Naive thymus-derived CD8-positive, alpha-beta T cell (primary cell): ENCODE measurements at places on chromosomes 5 and 9.

- no peak for DNase-seq
Measured at GRCh38 chr9:111890334-111890733, 6.3 kb upstream of the UGCG start.

DNA sequence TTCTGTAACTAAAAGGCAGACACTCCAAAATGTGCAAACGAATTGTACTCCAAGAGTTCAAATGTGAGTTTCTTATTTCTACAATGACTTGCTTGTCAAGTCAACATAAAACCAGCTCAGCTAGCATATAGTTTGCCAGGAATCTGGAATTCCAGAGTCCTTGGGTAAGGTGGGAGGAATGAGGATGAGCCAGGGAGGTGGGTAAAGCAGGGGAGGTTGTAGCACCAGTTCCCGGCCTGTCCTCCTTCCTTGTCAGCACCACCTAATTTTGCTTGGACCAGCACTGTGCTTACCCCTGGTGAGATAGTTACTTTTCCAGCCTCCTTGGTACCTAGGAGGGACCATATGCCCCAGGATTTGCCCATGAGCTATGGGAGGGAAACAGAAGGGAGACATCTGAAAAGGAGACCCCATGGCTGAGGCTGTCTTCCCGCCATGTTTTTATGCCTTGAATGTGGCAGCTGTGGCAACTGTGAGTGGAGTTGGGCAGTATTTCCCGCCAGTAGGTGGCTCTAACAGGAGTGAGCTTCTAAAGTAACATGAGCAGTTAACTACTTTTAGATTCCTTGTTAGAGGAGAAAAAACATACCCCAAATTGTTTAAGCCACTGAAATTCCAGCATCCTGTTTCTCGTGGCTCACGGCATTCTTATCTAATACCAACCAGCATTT lies 302.5 kb downstream of the TENT4A start:
- DNase-seq, result no peak

GRCh38 chr9:133715866-133716563 lies 22.1 kb downstream of the SARDH start:
- peak; percentile 23 for DNase-seq

DNA sequence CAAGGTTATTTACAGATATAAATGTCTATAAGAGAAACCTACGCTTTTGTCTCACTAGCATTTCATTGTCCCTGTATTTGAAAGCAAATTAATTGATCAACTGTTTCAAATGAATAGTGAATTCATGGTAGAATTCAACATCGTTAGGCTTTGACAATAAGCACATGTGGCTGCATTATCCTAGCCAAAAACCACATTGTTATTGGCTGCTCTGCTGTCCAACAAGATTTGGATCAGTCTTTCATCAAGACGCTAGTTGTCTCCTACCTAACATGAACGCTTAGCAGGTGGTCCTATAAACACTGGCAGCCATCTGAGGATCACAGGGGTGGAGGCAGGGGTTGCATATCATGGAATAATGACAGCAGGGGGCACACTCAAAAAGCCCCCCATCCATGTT lies 455.0 kb downstream of the CTNND2 start:
- no peak for DNase-seq

- no peak for DNase-seq
Measured at GRCh38 chr9:88990041-88990728, 1.1 kb upstream of the S1PR3 start.

DNA sequence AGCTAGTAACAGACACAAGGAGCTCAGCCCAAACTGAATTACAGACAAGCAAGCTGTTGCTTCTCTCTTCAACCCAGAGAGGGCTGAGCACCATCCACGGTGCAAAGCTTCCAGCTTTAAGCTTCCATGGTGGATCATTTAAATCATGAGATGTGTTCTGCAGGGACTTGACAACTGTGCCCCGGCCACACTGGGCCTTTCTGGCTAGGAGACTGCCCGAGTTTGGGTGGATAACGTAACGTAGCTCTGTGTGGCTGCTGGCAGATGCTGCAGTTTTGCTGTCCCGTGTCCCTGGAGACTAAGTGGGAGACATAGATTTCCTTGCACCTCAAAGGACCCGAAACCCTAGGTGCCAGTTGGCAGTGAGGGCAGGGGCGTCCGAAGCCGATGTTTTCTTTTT lies 234.0 kb downstream of the IRX2 start:
- DNase-seq, result no peak

- no peak for DNase-seq
Measured at GRCh38 chr9:74772121-74772520, 115.6 kb downstream of the TRPM6 start.
